ENCODE measurements at places on chromosomes 5 and 9.

DNA sequence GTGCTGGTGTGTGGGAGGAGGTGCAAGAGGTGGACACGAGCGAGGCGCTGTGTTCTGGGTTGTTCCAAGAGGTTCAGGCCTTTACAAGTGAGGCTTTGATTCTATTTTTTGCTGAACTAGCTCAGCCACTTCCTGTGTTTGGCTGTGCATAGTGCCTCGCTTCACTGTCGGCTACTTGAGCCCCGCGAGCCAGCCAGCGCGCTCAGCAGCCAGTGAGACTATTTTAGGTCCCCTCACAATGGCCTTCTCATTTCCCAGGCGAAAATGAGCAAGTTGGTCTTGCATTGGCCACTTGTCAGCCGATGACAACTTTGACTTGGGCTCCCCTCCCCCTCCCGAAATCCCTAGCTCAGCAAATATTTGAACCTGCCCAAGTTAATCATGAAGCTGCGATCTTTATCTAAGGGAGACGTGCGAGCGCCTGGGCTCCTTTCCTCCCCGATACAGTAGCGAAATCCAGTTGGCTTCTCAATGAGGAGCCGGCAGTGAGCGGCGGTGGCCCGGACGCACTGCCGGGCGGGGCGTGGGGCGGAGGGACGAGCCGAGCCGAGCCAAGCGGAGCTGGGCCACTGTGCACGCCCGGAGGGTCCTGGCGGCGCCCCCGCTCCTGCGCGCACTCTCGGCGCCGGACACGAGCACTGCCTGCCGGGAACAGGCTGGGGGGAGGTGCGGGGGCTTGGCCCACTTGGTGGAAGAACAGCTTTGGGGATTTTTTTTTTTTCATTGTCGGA is 72.6 kb downstream of the PIK3R1 start:
- peak overlapping the region; percentile 79 for H3K27ac ChIP-seq
- H3K36me3 ChIP-seq: peaks cover 1% of the 10 kb centered on the region
- peak overlapping the region; percentile 59 for H3K4me3 ChIP-seq
- peaks cover 16% of the 10 kb centered on the region for H3K4me1 ChIP-seq
- no peak for DNase-seq
- H3K27me3 ChIP-seq: no peaks in the 10 kb centered on the region

DNA sequence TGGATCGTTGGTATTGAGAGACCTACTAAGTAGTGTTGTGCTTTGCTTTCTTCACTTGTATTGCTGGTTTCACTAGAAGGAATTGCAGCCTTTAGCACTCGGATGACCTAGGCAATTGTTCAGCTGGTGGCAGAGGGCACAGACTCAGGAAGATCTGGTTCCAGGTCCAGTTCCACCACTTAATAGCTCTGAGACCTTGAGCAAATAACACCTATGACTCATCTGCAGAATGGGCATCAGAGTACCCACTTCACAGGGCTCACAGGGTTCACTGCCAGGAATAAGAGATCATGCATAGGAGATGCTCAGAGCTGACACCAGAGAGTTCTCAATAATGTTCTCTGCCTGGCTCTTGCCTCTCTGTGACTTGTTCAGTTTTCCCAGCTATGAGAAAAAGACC is 133.6 kb downstream of the SIL1 start:
- DNase-seq: no peak
- no peaks in the 10 kb centered on the region for H3K36me3 ChIP-seq
- no peak overlapping the region for H3K27ac ChIP-seq
- H3K4me1 ChIP-seq: no peaks in the 10 kb centered on the region
- no peak overlapping the region for H3K4me3 ChIP-seq

GRCh38 chr5:58902765-58903164 is 319.9 kb downstream of the RAB3C start:
- no peak overlapping the region for H3K4me3 ChIP-seq
- peaks cover 6% of the 10 kb centered on the region for H3K27me3 ChIP-seq
- no peaks in the 10 kb centered on the region for H3K36me3 ChIP-seq
- H3K27ac ChIP-seq: no peak overlapping the region
- DNase-seq: no peak

DNA sequence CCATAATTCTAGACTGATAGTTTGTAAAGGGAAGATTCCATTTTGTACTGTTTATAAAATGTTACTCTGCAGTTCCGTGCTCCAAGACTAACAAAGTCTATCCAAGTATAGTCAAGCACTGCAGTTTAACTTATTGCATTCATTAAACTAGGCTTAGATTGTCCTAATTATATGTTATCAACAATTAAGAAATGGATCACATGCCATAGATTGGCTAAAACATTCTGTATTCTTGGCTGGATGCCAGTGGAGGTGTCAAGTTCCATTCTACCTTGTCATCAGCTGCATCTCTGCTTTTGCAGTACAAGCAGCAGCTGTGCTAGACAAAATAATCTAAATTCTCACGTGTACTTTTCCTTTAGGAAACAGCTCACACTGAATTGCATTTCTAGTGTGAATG is 69.4 kb upstream of the MEF2C start:
- H3K4me3 ChIP-seq: no peak overlapping the region
- no peak overlapping the region for H3K27ac ChIP-seq
- H3K4me1 ChIP-seq: no peaks in the 10 kb centered on the region
- no peaks in the 10 kb centered on the region for H3K27me3 ChIP-seq
- no peaks in the 10 kb centered on the region for H3K36me3 ChIP-seq

GRCh38 chr5:131976414-131977211 is 31.1 kb upstream of the MEIKIN start:
- H3K4me1 ChIP-seq: no peaks in the 10 kb centered on the region
- H3K4me3 ChIP-seq: no peak overlapping the region
- H3K36me3 ChIP-seq: no peaks in the 10 kb centered on the region
- H3K27ac ChIP-seq: no peak overlapping the region
- H3K27me3 ChIP-seq: no peaks in the 10 kb centered on the region
- no peak for DNase-seq

GRCh38 chr9:37262410-37262809 is 142.0 kb downstream of the ZCCHC7 start:
- no peak overlapping the region for H3K27ac ChIP-seq
- no peaks in the 10 kb centered on the region for H3K4me1 ChIP-seq
- no peak for DNase-seq
- H3K36me3 ChIP-seq: no peaks in the 10 kb centered on the region
- no peaks in the 10 kb centered on the region for H3K27me3 ChIP-seq

GRCh38 chr5:23353286-23353685 is 154.1 kb upstream of the PRDM9 start:
- H3K4me3 ChIP-seq: no peak overlapping the region
- no peaks in the 10 kb centered on the region for H3K36me3 ChIP-seq
- no peak for DNase-seq
- no peak overlapping the region for H3K27ac ChIP-seq
- no peaks in the 10 kb centered on the region for H3K27me3 ChIP-seq

DNA sequence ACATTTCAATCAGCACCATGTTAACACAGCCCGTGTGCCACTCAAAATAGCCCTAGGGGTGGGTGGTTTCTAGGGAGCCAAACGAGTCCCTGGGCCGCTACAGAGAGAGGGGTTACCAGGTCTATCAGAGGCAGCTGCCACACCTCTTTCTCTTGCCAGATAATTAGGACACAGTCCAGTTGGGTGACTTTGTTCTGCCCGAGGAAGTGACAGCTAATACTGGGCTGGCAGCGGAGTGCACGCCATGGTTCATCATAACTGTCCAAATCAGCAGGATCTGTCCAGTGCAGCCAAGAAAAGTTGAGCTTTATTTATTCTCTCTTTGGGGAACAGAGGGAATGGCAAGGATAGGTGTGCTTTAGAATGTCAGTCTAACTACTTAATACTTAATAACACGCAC is 583.8 kb downstream of the BRINP1 start:
- H3K27me3 ChIP-seq: no peaks in the 10 kb centered on the region
- no peak for DNase-seq
- no peak overlapping the region for H3K4me3 ChIP-seq
- no peak overlapping the region for H3K27ac ChIP-seq
- no peaks in the 10 kb centered on the region for H3K4me1 ChIP-seq
- H3K36me3 ChIP-seq: no peaks in the 10 kb centered on the region

DNA sequence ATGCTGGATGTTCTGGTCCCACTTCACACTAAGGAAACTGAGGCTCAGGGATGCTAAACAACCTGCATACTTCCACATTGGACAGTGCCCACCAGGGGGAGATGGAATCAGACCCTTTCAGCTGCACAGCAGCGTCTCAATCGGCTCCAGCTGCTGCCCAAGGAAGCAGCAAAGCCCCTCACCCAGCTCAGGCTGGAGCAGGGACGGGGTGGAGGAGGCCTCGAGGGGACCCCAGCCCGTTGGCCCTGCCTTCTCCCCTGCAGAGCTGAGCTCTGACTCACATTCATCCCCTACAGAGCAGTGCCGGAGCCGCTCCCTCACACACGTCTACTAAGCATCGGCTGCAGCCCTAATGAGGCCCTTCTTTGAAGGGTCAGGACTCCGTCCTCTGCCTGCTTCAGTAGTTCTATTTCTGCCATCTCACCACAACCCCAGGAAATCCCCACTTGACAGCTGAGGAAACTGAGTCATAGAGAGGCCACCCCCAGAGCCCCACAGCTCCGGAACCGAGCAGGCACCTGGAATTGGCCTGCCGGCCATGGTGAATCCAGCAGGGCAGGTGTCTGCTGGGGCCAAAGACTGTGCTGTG is 21.5 kb upstream of the SUSD3 start:
- DNase-seq: no peak
- H3K4me3 ChIP-seq: no peak overlapping the region
- no peaks in the 10 kb centered on the region for H3K36me3 ChIP-seq
- no peaks in the 10 kb centered on the region for H3K27me3 ChIP-seq
- no peaks in the 10 kb centered on the region for H3K4me1 ChIP-seq

- no peaks in the 10 kb centered on the region for H3K27me3 ChIP-seq
- H3K4me3 ChIP-seq: no peak overlapping the region
- no peaks in the 10 kb centered on the region for H3K4me1 ChIP-seq
- no peak for DNase-seq
- no peak overlapping the region for H3K27ac ChIP-seq
- no peaks in the 10 kb centered on the region for H3K36me3 ChIP-seq
Measured at GRCh38 chr5:143682246-143682905, 129.6 kb upstream of the HMHB1 start.

- no peak for DNase-seq
- no peaks in the 10 kb centered on the region for H3K36me3 ChIP-seq
- H3K4me3 ChIP-seq: no peak overlapping the region
- H3K27me3 ChIP-seq: no peaks in the 10 kb centered on the region
Measured at GRCh38 chr5:155738616-155739015, 588.3 kb upstream of the SGCD start.

DNA sequence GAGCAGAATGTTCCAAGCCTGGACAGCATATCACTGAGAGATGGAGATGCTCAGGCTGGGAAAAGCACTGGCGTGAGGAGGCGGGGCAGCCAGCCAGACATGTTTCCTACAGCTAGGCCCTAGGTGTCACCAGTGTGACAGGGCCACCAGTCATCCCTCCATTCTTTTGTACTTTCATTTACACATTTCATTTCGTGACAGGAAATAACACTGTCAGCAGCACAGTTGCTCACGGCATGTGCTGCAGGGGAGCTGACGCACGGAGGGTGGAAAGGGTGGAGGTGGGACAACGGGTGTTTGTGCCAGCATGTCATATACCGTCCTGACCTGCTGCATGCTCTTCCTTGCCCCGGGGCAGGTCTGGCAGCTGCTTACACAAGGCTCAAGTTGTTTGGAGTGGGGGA is 14.8 kb upstream of the CEMIP2 start:
- no peaks in the 10 kb centered on the region for H3K4me1 ChIP-seq
- no peaks in the 10 kb centered on the region for H3K27me3 ChIP-seq
- no peak overlapping the region for H3K4me3 ChIP-seq
- no peak overlapping the region for H3K27ac ChIP-seq

DNA sequence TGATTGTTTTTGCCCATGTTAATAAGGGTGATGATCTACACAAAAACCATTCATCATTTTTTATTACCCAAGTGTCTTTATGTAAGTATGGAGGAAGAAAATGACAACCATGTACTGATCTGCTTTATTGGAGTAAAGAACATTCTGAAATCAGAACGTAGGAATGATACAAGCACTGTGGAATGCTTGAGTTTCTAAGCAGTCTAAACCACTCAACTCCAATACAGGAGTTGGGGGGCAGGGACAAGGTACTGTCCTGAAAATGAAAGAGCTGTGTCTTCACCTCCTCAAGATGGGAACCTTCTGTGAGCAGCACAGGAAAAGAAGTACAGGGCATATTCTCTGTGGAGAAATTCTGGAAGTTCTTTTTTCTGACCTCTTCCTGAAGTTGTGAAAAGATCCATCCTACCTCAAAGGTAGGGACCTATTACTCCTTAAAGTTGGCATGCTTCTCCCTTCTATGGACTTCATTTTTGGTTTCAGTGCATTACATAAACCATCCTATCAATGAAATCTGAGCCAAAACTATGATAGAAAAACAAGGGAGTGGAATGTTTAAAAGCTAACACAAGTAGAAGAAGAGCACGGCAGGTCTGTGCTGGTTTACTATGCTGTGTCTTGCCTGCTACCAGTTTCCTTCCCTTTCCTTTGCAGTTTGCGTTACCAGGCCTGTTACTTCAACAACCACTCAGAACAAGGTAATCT is 202.6 kb downstream of the SEMA5A start:
- no peak overlapping the region for H3K4me3 ChIP-seq
- H3K27me3 ChIP-seq: no peaks in the 10 kb centered on the region
- H3K27ac ChIP-seq: no peak overlapping the region
- DNase-seq: no peak

DNA sequence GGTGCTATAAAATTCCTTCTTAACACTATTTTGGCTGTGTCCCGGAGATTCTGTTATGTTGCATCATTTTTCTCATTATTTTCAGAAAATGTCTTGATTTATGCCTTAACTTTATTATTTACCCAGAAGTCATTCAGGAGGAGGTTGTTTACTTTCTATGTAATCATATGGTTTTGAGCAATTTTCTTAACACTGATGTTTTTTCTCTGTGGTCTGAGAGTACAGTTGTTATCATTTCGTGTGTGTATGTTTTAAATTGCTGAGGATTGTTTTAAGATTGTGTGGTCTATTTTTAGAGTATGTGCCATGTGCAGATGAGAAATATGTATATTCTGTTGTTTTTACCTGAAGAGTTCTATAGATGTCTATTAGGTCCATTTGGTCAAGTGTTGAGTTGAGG is 498.1 kb upstream of the ZNF608 start:
- H3K36me3 ChIP-seq: no peaks in the 10 kb centered on the region
- no peaks in the 10 kb centered on the region for H3K4me1 ChIP-seq
- H3K4me3 ChIP-seq: no peak overlapping the region
- H3K27me3 ChIP-seq: no peaks in the 10 kb centered on the region
- no peak overlapping the region for H3K27ac ChIP-seq

DNA sequence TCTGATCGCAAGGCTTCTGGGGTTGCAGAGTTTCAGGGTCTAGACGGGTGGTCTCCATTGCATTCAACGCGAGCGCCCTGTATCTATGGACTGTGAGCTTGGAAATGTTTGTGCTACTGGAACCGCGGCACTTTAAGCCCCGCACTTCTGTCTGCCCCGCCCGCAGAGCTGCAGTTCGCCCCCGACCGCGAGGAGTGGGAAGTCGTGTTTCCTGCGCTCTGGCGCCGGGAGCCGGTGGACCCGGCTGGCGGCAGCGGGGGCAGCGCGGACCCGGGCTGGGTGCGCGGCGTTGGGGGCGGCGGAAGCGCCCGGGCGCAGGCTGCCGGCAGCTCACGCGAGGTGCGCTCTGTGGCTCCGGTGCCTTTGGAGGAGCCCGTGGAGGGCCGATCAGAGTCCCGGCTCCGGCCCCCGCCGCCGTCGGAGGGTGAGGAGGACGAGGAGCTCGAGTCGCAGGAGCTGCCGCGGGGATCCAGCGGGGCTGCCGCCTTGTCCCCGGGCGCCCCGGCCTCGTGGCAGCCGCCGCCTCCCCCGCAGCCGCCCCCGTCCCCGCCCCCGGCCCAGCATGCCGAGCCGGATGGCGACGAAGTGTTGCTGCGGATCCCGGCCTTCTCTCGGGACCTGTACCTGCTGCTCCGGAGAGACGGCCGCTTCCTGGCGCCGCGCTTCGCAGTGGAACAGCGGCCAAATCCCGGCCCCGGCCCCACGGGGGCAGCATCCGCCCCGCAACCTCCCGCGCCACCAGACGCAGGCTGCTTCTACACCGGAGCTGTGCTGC is 1.0 kb downstream of the ADAMTS19 start:
- no peak for DNase-seq
- H3K36me3 ChIP-seq: no peaks in the 10 kb centered on the region
